ENCODE measurements at places on chromosomes 12 and 14.
A peak's percentile ranks its signal among the peaks of the same experiment; 100 is the strongest.

DNA sequence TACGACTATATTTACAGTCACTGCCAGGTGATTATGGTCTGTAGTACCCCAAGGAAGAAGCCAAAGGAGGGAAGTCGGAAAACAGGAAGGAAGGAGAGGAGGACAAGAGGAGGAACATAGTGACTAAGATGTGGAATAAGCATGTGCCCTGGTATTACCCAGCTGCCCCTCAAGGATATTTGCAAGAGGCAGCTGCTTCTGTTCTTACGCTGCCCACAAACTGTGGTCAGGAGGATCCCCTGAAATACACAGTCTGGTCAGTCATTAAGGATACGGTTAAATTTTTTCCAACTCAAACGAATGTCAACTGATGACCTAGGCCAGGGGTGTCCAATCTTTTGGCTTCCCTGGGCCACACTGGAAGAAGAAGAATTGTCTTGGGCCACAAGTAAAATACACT is 126.5 kb downstream of the CMAS start:
- no peak for DNase-seq

DNA sequence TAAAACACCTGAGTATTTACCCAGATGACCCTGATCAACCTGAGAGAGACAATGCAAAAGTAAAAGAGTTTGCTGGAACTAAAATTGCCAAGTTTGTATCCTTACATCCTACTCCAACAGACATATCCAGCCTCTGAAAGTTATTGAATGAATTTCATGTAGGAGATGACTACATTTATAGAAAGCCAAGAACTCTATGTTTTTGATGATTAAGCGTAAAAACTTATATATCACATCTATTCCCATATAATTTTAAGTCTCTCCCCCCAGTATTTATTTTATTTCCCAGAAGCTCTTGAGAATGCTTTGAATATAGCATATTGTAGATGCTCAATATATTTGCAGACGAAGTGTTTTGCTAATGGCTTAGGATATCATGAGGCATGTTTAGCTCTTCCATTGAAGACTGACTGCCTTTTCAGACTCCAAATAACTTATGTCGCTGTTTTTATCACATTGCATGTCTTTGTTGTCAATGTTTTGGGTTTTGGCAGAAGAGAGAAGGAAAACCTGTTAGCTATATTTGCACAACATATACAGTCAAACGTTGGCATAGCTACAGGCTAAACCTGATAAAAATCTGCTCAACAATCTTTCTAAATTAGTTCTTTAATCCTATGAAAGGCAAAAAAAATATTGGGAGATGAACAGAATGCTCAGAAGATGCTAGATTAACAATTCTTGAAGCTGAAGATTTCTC is 213.6 kb downstream of the DIO2 start:
- no peak for DNase-seq

GRCh38 chr12:70719672-70720420 is 82.6 kb upstream of the PTPRB start:
- DNase-seq, result peak; percentile 28

GRCh38 chr14:85565862-85566296 is 35.9 kb downstream of the FLRT2 start:
- no peak for DNase-seq

DNA sequence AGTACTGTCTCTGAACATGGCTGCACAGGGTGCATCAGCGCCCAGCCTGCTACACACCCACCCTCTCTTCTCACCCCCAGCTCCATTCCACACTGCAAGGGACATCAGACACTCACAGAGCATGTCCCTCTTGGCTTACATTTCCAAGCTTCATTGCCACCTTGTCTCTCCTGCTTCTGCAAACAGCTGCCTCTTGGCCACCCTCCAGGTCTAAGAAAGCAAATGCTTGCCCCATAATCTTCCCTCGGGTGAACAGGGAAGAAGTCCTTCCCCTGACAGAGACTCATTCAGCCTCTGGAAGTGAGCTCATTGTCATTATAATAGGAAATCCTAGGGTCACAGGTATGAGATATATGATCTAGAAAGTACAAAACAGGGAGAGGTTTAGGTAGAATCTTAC is 505.2 kb downstream of the RMST start:
- no peak for DNase-seq

GRCh38 chr12:93322784-93323183 is 54.9 kb upstream of the NUDT4 start:
- no peak for DNase-seq

DNA sequence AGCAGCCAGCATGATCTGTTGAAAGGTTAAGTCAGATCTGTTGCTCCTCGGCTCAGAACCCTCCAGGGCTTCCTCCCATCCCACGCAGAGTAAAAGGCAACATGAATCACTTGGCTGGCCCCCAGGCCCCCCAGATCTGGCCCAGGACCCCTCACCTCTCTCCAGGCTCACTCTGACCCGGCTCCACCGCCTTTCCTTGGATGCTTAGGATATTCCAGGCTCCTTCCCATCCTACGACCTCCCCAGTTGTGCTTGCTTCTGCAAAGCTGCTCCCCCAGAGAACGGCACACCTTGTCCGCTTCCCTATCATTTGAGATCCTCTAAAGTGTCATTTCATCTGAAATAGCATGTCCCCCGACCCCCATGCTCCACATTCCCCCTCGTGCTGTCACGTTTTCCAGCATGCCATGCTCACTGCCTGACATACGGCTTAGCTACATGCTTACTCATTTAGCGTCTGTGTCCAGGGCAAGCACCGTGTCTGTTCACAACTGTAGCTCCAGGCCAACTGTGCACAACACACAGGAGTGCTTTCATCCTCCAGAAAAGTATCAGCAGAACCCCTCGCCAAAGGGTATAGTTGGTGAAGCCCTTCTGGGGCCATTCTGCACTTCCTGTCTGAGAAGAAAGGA is 33.6 kb upstream of the BDKRB2 start:
- no peak for DNase-seq

DNA sequence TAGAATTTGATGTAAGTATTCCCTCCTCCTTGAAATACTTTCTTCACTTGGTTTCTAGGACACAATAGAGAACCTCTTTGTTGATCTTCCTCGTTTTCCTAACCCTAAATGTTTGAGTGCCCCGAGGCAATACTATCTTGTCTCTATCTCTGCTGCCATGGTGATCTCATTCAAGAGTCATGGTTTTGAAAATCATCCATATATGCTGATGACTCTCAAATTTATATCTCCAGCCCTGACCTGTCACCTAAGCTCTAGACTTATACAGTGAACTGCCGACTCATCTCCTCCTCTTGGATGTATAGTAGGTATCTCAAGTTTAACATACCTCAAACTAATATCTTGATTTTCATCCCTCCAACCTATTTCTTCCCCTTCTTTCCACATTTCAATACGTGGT is 71.4 kb downstream of the RIC8B start:
- no peak for DNase-seq

GRCh38 chr14:102525219-102525928 is 15.8 kb upstream of the ANKRD9 start:
- peak; percentile 73 for DNase-seq

- DNase-seq, result no peak
Measured at GRCh38 chr14:53716578-53716977, 240.0 kb downstream of the BMP4 start.

DNA sequence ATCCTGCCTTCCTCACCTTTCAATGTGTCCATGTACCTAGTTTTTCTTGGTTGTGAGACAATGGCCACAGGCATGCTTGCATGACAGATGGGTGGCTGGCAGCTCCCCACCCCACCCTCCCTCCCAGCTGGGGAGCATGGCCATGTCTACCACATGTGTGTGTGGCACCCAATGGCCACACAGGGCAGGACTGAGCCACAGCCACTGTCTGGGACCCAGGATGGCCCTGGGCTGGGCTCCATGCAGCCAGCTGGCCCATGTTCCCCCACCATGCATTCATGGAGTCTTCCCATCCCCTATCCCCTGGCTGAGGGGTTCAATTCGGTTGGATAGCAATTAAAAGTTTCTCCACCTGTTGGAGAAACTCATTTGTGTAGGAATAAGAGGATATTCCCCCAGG is 566.0 kb upstream of the USP15 start:
- DNase-seq, result no peak

GRCh38 chr12:45303945-45304344 is 88.0 kb downstream of the ANO6 start:
- no peak for DNase-seq

DNA sequence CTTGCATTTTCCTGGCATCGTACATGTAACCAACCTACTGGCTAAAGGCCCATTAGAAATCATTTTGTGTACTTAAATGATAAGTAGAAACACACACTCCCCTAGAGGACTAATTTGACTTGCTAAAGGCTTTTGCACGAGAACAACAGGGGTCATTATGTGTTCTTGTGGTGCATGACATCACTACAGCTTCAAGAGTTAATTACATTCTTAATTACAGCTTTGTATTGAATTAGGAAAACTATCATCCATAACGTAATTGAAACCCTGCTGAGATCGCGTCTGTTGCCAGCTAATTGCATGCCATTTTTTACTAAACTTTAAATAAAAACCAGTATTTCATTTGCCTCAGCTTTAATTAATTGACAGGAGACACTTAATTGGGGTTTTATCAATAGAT is 51.4 kb downstream of the TMEM132C start:
- no peak for DNase-seq

All from Kasumi-1 (cell line).